Jurkat, Clone E6-1 (cell line): ENCODE measurements at places on chromosomes 12 and 14.

DNA sequence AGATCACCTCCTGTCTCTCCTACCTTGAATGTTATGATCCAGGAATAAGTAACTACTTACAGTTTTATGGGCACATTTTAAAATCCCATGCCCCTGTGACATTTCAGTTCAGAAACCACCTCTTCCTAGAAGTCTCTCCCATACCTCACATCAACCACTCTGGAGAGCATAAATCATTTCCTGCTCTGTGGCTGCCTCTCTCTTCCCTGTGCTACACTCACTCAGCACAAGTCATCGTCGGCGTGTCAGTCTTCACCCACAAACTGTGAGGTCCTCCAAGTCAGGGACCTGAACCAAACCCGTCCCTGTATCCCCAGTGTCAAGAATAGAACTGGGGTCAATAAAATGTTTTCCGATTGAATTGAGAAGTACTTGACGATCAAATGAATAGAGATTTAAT is 863.3 kb downstream of the BCL11B start:
- DNase-seq = no peak

DNA sequence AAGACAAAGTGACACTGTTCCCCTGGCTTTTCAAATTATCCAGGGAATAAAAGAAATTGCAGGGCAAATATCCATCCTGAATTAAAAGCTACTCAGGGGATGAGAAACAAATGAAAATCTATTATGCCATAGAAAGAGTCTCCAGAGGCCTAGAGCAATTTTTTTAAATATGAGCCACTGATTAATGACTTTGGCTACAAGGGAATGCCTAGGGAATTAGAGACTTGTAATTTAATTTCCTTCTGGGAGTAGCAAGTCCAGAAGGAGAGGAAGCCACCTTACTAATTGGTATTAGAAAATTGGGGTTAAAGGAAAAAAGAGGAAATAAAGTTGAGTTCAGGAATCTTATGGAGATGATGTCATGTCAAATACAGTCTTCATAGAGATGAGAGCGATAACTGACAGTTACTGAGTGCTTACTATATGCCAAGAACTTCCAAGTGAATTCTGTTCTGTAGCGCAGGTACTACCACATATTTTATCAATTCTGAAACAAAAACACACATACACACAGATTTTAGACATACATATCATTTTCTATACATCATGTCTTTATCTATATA is 304.4 kb downstream of the DUSP6 start:
- no peak for DNase-seq

- no peak for DNase-seq
Observed at GRCh38 chr14:67900231-67900630, 80.7 kb downstream of the RAD51B start.

- no peak for DNase-seq
Observed at GRCh38 chr14:89025561-89026236, 201.2 kb downstream of the TTC8 start.

- no peak for DNase-seq
Observed at GRCh38 chr12:76942267-76942666, 63.4 kb upstream of the CSRP2 start.

- no peak for DNase-seq
Observed at GRCh38 chr12:3020399-3020798, 56.8 kb upstream of the TSPAN9 start.

- DNase-seq = no peak
Observed at GRCh38 chr12:124399622-124400021, 104.7 kb downstream of the RFLNA start.

GRCh38 chr12:25825446-25825845 is 133.0 kb upstream of the RASSF8 start:
- no peak for DNase-seq

DNA sequence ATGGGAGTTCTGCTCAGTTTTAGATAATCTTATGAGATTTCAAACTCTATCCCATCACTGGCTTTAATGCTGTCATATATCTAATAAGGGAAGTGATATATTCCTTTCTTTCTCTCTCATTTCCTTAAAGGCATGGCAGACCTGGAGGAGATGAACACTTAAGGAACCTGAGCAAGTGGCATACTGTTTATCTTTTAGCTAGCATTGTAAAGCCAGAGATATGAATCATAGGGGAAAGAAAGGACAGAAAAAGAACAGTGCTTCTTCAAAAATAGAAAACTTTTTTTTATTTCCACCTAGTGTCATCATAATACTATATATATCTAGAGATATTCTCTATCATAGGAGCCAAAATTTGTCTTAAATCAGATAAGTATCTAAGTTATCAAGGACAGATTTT is 68.3 kb upstream of the PSMA6 start:
- DNase-seq = no peak

DNA sequence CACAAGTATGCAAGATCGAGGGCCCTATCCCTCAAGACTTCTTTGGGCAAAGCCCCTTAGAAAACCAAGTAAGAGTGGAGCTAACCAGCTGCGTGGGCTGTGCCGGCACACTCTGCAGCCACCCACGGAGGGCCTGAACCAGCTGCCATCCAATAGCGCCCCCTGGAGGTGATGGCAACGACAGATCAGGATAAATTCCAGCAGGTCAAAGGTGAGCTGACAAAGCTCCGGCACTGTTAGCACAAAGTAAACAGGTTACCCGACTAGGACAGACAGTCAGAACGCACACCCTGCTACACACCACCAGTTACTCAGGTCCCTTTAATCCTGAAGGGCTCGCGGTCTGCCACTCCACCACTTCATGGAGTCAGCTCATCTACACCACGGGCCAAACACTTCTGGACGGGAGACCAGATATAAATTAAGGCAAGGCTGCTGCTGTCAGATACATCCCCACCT is 4.9 kb downstream of the ZBTB39 start:
- DNase-seq = peak; percentile 49

DNA sequence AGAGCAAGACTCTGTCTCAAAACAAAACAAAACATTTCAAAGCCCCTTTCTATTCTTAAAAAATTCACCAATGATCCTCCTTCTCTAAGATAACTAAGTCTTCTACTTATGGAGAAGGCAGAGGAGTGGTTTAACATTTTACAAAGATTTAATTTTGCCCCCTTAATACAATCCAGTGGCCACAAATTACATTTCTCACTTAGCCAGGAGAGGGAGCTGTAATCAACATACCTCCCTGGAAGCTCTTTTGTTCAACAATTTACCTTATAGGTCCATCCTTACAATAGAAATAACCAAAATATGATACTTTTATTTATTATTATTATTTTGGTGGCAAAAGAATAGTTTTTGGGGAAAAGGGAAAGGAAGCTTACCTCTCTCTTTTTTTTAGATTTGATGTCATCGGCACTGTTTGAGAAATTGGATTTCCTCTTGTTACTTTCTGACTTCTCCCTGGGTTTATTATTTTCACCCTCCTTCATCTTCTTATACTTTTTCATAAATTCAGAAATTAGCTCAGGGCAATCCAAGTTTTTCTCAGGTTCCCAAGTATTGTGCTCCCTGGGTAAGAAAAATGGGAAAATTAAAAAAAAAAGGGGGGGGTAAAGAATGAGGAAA is 28.1 kb downstream of the CBX5 start:
- DNase-seq = peak; percentile 55

DNA sequence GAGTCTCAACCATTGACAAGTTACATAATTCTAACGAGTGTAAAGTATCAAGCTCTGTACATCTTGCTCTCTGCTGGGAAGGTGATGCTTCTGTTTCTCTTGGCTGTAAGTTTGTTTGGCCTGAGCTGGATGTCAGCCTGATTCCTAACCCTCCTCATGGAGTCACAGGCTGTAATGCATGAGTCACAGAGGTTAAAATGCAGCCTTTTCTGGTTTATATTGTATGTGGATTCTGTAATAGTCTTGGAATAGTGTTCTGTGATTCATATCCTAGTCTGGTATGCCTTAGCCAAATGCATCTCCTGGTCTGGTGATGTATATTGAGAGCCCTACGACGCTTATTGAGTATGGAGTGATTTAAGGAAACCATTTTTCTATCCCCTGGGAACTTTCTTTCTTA is 104.5 kb upstream of the FRMD6 start:
- DNase-seq = no peak

GRCh38 chr14:56805992-56806727 is 4.1 kb downstream of the OTX2 start:
- DNase-seq = peak; percentile 6

- no peak for DNase-seq
Observed at GRCh38 chr12:91805031-91805430, 340.6 kb downstream of the BTG1 start.

DNA sequence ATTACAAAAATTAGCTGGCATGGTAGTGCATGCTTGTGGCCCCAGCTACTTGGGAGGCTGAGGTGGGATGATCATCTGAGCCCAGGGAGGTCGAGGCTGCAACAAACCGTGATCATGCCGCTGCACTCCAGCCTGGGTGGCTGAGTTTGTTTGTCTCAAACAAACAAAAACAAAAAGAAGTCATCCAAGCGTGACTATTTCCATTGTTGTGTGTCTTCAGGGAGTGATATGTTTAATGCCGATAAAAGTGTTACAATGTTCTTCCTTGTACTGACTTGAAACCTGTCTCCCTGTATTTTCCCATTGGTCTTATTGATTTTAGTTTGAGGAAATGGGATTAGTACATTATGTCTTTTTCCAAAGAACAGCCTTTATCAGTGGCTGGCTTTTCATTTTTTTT is 75.6 kb upstream of the USP44 start:
- DNase-seq = no peak

DNA sequence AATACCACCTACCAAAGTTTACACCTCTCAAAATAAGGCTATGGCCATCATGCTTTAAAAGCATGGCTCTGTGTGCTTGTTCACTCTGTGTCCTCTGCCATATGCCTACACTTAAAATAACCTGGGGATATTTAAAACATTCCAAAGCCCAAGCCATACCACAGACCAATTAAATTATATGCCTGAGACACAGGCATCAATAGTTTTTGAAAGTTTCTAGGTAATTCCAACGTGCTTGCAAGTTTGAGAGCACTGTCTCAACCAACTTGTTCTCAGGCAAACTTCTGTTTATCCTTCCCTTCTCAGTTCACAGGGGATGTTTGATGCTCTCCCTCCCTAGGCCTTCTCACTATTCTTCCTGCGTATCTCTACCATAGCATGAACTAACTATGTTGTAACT is 3.4 kb upstream of the FRMD6 start:
- DNase-seq = no peak

DNA sequence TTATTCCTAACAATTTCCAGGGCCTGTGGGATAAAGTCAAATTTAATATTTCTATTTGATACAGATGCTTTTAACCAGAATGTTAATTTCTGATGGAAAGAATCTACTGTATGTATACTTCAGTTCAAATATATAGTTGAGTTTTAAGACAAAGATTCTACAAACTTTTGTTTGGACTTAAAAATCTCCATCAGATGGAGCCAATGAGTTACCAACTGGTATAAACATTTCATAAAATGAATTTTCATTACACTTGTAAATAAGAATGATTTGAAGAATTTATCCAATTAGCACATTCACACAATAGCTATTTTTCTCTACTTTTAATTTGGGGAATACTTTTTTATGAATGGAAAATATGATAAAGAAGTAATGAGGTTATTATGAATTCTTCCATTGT is 425.2 kb upstream of the MIS18BP1 start:
- no peak for DNase-seq

GRCh38 chr14:101315802-101316296 is 245.4 kb upstream of the DIO3 start:
- DNase-seq = no peak

DNA sequence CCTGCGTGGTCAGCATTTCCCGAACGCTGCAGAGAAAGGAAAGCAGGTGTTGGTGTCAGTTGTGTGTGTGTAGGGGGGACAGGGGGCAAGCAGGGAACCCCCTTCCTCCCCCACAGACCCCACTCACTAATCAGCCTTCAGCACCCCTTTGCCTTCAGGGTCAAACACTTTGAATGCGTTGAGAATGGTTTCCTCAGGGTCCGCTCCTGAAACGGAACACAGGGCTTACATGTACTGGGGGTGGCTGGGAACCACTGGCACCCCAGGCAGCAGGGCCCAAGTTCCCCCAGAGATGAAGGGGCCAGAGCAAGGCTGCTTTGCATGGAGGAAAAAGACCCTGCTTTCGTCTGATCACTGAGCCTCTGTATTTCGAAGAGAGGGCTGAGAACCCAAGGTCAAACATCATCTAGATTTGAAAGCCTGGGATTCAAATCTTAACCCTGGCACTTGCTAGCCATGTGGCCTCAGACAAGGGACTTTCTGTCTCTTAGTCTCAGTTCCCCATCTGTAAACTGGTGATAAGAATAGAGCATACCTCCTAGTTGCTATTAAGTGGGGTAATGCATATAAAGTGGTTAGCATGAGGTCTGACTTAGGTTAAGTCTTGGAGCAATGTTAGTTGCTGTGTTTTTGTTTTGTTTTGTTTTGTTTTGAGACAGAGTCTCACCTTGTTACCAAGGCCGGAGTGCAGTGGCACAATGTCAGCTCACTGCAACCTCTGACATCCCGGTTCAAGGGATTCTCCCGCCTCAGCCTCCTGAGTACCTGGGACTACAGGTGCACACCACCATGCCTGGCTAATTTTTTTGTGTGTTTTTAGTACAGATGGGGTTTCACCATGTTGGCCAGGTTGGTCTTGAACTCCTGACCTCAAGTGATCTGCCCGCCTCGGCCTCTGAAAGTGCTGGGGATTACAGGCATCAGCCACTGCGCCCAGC is 7.0 kb downstream of the MYL2 start:
- DNase-seq = no peak

GRCh38 chr14:88106377-88106776 is 101.4 kb downstream of the GPR65 start:
- no peak for DNase-seq

DNA sequence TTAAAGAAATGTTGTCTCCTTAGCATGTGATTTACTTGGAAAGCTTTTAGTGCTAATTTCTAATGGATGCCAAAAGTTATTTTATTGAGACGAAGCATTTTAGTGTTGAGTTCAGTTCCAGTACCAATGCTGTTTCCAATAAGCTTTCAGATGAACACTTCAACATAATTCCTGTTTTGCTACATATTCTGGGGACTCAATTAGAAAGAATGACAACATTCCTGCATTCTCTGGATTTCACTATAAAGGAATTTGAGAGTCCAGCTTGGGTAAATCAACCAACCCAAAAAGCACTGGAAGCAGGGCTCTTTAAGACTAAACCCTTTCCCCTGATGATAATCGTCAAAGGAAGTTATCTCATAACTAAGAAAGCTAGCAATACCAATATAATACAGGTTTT is 353.0 kb upstream of the TMTC1 start:
- no peak for DNase-seq

DNA sequence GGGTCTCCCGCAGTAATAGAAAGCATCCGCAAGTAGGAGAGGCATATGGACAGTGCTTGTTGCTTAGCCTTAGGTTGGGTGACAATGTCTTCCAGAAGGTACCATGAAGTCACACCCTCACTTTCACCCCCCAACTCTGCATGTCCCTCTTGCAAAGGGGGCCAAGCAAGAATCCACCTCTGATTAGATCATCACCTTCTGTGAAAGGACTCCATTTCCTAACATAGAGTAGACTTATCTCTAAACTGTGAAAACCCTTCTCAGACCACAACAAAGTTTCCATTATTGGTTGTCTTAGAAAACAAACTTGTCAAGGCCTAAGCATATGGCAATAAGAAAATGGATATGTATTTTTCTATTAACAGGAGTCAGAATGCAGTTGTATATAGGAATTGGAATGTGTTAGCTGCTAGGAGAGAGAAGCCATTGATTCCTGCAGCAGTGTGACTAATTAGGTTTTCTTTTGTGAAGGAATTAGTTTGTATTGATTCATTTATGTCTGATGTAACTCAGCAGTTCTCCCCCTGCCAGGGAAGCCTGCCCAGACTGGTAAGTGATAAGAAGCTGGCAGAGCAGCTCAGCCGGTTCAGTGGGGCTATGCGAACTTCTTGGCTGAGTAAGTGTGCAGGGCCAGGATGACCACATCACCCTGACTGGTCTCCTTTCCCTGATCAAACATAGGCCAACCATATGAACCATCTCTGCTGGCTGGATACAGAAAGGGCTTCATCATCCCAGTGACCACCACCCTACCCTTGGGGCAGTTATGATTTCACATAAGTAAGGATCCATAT is 107.3 kb upstream of the CCDC196 start:
- no peak for DNase-seq
